ENCODE measurements at places on chromosomes 1 and 21.

GRCh38 chr21:28832013-28832714 lies 160.5 kb downstream of the LTN1 start:
- DNase-seq, result no peak

GRCh38 chr1:176692431-176692830 lies 229.5 kb downstream of the PAPPA2 start:
- peak; percentile 64 for DNase-seq

DNA sequence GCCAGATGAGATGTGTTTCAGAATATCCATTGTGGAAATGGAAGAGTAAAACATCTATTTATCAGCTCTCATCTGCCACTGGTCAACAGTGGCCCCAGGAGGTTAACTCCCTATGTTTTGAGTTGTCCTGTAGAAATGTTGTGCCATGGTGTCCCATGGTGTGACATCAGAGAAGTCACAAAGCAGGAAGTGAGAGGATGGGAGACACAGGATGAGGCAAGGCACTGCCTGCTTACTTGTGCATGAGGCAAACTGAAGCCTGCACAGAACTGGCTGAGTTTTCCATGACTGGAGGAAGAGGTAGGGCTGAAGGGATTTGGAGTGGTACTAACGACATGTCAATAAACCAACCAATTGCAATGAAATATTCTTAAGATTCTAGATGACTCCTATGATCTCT lies 131.5 kb upstream of the ZNF644 start:
- DNase-seq, result no peak

DNA sequence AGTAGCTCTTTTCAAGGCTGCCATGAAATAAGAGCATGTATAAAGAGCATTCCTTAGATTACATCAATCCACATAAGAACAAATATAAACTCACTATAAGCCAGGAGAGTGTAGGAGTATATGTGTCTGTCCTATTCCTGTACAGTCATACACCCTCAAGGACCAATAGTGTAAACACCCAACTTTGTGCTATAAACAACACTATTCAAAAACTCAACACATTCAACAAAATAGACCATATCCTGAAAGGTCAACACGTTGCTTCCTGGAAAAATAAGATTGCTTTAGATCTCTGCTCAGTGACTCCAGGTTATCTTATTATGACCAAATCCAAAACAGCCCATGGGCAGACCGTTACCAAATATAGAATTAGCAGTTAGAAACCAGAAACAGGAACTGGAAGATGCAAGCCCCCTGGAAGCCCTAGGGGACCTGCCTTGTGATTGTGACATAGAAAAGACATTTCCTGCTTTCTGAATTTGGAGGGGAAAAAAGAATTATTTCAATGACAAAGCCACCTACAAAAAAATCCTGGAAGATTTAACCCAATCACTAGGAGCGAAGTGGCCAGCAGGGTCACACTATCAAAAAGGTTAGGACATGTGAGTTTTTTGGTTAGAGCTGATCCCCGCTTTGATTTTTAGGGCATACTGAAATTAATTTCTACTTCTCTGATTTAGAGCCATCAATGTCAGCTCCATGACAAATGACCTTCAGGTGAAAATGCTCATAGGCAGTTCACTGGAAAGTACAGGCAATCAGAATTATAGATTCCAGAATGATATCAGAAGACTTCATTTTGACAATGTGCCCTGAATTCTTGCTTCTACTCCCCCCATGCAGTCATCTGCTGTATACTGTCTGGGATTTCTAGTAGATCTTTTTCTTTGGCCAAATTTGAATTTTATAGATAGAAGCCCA lies 59.9 kb downstream of the LRRC8C start:
- no peak for DNase-seq

DNA sequence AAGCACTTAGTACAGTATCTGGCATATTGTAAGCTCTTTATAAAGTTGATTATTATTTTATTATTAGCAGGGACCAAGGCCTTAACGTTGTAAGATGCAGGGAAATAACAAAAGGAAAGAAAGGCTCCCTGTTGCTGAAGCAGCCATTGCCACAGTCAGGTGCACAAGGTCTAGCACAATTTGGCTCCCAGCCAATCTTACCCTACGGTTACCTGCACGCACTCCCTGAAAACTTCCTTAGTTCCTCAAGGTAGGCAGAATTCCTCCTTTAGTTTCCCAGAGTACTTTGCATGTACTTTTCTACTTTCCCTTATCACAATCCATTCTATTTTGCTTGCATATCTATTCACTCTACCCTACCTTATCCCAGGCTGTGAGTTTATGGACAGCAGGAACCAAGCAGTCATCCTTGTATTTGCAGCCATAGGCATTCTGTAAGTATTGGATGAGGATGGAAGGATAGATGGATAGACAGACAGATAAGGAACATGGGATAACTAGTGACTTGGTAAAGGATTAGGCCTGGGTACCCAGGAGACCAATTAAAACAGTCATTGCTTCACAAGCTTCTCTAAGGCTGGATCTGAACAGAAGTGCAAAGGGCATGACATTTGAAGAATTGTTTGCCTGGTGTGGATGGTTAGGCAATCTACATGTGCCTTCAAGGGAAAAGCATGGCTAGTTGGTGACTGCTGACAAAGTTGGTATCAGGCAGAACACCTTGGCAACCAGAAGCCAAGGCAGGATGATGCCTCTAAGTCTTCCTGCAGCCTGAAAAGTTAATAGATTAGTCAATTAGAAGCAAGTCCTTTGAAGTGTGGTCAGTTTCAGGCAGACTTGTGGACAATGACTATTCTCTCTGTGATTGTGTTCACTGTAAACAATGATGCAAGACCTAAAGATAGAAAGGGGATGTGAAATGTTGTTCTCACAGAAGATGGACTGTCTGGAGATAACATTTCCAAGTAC lies 20.8 kb upstream of the JAK1 start:
- no peak for DNase-seq

- no peak for DNase-seq
Observed at GRCh38 chr1:212225871-212226302, 59.3 kb upstream of the PPP2R5A start.

- no peak for DNase-seq
Observed at GRCh38 chr1:66876664-66877063, 48.0 kb downstream of the DNAI4 start.

- DNase-seq, result no peak
Observed at GRCh38 chr1:233627823-233628222, 13.9 kb downstream of the KCNK1 start.

DNA sequence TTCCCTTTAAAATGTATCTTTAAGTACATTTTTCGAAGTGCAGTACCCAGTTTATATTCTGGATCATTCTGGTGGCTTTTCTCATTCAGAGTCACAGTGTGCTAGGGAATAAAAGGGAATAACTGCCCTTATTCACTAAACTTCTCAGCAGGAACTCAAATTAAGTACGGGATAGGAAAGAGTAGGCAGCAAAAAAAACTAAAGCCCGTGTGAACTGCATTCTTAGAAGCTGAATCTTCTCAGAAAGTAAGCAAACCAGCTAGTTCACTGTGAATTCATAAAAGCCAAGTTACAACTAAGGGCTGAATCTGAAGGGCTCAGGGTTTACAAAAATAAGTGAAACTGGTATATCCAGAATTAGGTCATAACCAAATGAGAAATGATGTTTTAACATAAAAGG lies 22.0 kb downstream of the PRPF38A start:
- DNase-seq, result no peak

DNA sequence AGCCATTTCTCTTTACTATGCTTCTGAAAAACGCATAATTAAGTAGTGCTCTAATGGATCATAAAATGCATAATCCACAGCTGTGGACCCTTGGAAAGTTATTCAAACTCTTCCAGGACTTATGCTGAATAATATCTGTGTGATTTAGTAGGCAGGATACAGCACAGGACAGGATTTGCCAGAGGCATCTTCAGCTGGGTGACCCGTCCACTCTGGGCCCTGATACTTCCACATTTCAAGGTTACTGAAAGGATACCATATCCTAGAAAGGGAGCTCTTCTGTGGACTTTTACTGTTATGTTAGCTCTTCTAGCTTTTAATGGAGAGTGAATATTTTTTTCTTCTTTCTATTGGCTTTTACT lies 49.6 kb downstream of the MAP10 start:
- no peak for DNase-seq

DNA sequence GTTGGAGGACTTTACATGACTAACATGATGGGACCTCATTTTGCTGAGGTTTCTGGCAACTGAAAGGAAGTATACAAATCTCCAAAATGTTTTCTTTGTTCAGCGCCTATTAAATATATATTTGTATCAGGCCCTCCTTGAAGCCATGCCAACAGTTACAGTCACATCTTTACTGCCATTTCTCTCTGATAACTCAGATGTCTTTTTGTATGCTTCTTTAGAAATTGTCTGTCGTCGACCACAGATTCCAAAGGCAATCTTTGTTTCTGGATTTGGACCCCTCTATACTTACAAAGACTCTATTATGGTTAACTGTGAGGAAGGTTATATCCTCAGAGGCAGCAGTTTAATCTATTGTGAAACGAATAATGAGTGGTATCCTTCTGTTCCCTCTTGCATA lies 69.4 kb downstream of the C4BPA start:
- DNase-seq, result no peak

- DNase-seq, result no peak
Observed at GRCh38 chr1:7388488-7389185, 382.5 kb upstream of the VAMP3 start.

DNA sequence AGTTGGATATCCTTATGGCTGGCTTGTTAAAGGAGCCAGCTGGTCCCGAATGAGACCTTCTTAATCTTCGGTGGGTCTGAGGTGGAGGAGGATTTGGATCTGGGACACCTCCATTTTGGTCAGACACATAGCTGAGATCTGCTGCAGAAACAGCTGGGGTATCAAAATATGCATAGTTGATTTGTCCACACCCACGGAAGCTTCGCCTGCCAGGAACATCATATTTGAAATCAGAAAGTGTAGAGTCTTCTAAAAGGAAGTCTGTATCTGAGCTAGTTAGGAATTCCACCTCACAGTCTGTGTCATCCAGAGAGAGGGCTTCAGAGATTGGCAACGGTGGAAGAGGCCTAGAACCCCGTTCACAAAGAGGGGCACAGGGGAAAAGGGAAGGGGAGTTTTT lies 12.3 kb downstream of the ERRFI1 start:
- no peak for DNase-seq

DNA sequence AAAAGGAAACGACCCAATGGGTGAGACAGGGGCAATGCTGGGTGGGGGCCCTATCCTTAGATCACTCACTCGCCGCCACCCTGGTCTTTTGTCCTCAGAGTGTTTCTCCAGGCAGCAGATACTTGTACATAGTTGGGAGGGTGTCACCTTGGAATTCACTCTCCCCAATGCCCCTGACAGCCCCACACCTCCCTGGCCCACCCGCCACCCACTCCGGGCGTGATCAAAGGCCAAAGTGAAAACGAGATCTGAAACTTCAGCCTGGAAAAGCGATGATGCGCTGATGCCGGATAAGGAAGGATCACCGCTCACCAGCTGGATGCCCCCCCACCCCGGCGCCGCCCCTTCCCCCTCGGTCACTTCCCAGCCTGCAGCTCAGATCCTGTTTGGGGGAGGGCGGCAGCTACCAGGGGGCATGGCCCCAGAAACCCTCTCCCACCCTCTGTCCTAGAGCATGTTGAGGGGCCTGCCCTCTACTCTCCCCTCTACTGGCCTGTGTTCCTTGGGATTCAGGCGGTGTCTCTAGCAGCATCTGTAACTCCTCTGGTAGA lies 33.6 kb upstream of the CASZ1 start:
- no peak for DNase-seq

DNA sequence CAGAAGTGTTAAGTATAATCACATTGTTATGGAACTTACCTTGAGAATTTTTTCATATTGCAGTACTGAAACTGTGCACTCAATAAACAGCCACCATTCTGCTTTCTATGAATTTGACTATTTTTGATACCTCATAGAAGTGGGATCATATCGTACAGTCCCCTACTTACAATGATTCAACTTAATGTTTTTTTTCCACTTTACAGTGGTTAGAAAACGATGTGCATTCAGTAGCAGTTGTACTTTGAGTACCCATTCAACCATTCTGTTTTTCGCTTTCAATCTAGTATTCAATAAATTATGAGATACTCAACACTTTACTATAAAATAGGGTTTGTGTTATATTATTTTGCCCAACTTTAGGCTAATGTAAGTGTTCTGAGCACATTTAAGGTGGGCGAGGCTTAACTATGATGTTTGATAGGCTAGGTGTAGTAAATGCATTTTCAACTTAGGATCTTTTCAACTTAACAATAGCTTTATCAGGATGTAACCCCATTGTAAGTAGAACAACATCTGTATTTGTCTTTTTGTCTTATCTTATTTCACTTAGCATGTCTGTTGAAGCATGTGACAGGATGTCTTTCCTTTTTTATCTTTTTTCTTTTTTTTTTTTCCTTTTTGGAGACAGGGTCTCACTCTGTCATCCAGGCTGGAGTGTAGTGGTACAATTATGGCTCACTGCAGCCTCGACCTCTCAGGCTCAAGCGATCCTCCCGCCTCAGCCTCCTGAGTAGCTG lies 42.4 kb upstream of the KCNQ4 start:
- no peak for DNase-seq

DNA sequence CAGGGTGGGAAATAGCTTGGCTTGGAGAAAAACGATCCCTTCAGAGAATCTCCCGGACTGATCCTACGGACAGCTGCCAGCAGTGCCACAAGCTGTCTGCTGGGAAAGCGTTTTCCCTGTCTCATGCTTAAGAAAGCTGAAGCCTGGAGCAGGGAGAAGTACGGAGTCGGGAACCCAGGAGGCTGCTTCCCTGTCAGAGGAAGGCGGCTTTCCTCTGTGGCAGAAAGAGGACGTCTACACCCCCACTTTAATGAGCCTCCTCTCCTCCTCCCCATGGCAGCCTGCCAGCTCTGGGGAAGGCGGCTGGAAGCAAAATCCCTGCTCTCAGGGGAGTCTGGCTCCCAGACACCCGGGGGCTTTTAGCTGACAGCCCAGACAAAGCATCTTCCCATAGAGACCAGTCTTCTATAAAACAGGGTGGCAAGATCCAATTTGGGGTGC lies 7.3 kb downstream of the KIF21B start:
- peak; percentile 58 for DNase-seq

Data from muscle of back (tissue), 13 donors.